ENCODE measurements at places on chromosomes 7 and 10.

- no peak for DNase-seq
Measured at GRCh38 chr10:100506596-100507356, 12.9 kb downstream of the SEC31B start.

- no peak for DNase-seq
Measured at GRCh38 chr10:75395932-75396630, 5.5 kb downstream of the ZNF503 start.

DNA sequence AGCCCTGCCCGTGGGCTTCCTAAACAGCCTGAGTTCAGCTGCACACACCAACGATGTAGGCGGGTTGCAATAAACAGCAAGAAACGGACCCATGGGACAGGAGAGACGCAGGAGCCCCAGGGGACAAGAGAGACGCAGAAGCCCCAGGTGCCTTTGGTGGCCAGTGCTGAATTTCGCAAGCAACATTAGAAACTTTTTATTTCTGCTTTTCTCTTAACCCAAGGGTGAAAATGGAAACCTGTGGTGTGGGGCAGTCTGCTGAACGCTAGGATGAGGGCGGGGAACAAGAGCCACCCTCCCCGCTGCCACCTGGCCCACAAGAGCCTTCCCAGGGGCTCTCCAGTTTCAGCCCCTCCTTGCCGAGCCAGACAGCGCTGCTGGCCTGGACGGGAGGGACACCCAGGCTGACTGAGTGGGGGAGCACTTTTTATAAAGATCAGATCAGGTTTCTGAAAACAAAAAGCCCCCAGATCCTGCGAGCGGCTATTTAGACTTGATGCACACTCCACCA, 20.0 kb upstream of the GPR146 start:
- DNase-seq: no peak

DNA sequence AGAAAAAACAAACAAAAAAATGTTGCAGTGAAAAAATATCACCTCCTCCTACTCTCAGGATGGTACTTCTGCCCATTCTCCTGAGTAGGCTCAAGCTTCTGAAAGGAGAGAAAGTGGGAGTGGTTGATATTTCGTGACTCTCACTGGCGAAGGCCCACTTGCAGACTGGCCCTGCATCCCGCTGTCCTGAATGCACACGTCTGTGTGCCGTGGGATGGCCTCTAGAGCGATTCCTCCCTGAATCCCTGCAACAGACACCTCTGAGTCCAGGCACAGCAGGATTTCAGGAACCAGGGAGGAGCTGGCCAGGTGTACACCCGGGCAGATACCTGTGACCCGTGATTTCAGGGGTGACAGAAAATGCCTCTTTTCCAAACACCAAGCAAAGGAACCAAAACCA, 319.2 kb downstream of the DPP6 start:
- DNase-seq: no peak

- DNase-seq: no peak
Measured at GRCh38 chr7:127953423-127954356, 77.5 kb downstream of the LRRC4 start.

DNA sequence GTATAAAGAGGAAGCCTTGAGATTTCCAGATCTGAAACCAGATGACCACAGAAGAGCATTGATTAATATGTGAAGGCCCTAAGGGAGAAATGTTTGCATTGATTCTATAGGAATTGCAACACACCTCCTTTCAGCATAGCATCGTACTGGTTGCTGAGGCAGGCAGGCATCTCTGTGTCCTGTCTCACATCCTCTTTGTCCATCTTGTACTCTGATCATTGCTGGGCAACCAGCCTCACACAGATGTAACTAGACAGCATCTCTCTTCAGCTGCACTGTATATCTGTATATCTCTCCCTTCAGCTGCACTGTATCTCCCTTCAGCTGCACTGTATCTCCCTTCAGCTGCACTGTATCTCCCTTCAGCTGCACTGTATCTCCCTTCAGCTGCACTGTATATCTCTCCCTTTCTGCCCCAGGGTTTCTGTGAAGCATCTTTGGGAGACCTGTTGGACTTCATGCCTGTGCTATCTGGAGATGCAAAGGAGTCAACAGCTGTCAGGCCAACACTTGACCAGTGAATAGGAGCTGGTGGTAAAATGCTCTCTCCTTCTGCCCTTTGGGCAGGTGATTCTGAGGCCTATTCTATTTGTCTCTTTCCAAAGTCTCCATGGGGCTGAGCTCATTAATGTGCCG, 40.3 kb downstream of the TMEM178B start:
- DNase-seq: no peak

DNA sequence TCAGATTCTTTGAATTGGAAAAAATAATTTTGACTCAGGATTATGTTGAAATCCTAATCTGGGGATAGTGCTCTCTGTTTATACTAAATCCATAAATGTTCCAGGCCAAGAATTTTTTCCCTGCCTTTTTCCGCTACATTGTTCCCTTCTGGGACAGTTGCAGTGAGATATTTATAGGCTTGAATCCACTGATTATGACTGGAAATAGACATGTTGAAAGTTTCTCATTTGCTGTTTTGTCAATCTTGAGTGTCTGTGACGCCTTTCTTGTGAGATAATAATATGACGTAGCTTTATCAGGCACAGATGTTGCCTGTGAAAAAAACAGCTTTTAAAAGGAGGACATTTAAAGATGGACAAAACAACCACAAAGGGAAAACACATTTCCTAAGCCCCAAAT, 155.9 kb downstream of the ARID5B start:
- no peak for DNase-seq

DNA sequence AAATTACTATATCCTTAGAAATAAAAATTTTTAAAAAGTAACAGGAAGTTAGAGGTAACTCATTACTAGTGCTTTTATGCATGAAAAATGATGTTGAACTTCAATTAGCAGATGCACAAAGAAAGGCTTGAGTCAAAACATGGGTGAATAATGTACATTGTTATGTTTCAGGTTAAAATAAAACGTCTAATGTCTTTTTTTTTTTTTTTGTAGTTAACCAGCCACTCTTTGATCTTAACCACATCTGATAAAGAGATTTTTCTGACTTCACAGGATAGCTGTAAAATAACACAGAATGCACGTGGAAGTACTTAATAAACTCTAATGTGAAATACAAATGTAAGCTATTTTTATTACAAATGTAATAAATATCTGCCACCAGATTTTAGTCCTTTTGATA, 61.7 kb downstream of the GSAP start:
- DNase-seq: no peak

- no peak for DNase-seq
Measured at GRCh38 chr10:92238586-92239098, 52.2 kb downstream of the CPEB3 start.

DNA sequence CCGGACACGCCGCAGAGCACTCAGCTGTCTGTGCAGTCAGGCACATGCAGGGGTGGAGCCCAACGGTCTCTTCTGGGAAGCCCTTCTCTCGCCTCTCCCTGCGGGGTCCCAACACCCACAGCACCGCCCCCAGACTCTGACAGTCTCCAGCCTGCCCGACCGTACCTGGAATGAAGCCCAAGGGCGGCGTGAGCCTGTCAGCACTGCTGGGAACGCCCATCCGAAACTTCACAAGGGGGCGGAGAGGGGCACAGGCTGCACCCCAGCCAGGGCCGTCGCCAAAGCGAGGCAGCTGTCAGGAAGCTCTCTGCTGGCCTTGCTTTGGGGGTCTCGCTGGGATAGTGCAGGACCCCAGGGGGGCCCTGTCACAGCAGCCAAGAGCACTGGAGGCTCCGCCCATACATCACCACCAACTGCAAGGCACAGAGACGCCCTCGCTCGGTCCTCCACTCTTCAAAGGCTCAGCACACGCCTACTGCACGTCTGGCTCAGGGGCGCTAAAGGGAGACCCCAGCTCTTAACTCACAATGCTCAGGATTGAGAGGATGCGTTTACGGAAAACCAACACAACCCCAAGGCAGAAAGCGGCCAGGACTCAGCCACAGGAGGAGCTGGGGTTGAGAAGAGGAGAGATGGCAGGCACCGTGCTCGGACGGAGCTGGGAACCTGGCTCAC, 30.9 kb downstream of the MAD1L1 start:
- DNase-seq: no peak

- no peak for DNase-seq
Measured at GRCh38 chr7:77217474-77218185, 18.0 kb upstream of the FGL2 start.

DNA sequence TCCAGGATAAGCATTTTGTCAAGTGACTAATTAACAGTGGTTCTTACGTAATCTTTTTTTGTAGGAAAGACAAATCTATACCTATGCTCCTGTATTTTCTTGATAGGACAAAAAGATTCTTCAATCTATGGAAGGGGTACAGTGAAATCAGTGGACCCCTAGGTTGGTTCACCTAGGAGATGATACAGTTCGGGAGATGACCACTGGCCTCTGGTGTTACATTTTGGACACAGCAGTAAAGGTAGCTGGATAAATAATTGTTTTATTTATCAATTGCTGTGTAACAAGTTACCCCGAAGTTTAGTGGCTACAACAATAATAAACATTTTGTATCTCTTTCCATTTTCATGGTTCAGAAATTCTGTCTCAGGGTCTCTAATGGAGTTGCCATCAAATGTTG, 288.2 kb upstream of the MAGI2 start:
- DNase-seq: no peak

DNA sequence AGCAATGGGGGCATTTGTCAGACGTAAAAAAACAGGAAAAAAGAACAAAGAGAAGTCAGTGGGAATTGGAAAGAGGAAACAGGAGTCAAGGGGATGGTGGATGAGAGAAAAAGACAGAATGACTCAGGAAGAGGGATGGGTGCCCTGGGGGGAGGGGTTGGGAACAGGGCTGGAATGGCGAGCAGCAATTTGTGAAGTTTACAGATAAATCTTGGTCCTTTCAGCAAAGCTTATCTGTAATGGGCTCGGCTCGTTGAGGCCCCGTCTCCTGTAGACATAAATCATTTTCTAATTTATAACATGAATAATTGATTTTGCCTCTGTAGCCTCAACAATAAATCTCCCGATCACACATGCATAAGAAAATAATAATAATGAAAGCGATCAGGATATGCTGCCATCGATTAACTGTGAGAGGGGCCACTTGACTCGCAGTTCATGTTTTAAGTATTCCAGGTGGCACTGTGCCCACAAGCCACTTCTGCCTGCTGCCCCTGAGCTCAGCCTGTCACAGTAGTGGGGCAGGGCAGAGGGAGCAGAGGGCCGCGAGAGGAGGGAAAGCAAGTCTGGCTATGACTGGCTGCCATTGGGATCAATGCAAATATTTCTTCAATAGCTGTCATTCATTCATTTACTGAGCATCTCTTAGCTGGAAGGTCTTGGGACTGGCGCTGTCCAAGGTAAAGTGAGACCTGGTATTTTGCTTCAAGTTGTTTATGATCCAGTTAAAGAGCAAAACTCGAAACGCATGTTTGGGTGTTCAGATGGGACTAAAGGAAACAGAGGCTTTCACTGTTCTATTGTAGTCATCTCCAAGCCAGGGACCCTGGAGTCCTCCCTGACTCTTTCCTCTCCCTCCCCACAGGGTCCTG, 47.4 kb upstream of the R3HCC1L start:
- DNase-seq: no peak
